G401 (cell line): ENCODE measurements at places on chromosomes 7 and 10. TPM values are rescaled to one million over a fixed set of nuclear protein-coding genes. Genes with fewer than 3 reads are reported as not detected.

DNA sequence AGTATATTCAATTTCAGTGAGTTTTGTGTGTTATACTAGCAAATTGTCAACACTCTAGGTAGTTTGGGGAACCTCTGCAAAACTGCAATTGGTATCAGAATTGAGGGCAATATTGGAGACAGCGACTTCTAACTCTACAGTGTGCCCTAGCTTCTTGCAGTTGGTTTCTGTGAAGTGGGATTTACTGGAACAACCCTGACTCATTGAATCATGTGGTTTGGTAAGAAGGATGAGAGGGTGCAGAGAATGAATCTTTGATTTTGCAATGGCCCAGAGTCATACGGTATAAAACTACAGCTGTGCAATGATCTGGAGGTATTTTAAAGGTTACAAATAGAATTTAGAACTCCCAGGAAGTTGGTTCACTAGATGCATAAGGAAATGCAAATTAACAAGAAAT, 129.1 kb upstream of the PPP1R3A start:
- DNase-seq, result no peak

DNA sequence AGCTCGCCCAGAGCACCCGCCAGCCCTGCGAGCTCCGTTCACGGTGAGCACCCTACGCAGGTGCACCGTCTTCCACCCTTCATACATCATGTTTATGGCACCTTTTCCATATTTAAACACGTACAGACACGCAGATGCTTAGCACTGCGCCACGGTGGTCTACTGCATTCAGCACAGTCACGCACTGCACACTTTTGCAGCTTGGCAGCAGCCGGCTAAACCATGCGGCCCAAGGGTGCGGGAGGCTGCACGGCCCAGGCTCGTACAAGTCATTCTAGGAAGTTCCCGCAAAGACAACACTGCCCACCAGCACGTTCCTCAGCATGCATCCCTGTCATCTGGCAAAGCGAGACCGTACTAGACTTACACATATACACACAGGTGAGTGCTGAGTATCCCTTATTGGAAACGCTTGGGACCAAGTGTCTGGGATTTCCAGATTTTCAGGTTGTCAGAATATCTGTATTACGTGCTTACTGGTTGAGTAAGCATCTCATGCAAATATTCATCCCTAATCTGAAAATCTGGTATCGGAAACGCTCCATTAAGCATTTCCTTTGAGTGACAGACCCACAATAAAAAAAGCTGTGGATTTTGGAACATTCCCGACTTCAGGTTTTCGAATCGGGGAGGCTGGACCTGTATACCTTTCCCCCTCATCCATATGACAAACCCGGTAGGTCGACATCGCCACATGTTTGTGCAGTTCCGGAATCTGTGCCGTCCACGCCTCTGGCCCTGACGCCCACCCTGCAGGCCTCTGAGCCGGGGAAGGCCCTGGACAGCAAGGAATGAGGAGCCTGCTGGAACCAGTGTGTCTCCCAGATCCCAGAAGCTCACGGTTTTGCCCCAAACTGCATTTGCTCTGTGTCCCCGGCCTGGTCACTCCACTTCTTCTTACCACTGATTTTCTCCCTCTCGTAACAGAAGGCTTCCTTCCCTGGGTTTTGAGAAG, 222.2 kb downstream of the ELFN1 start:
- DNase-seq, result no peak

DNA sequence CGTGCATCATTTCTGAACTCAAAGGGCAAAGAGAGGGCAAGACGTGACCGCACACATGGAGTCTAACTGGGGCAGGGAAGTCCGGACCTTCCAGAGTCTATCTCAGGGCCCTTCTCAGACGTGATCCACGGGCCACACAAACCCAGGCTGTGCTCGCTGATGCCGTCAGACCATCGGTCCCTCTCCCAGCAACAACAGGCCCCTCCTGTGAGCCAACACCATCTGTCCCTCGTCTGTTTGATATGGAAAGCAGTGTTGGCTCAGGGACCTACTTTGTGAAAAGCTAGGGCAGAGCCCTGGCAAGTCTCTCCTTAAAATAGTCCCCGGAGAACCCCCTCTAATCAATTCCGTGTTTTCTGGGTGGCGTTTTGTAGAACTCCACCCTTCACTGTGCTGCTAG, 208.8 kb downstream of the TCERG1L start:
- peak; percentile 89 for DNase-seq

GRCh38 chr10:98253499-98253898, 14.5 kb downstream of the LOXL4 start:
- peak; percentile 63 for DNase-seq

Gene CLDN3
- not detected in 2 replicates for total RNA-seq

DNA sequence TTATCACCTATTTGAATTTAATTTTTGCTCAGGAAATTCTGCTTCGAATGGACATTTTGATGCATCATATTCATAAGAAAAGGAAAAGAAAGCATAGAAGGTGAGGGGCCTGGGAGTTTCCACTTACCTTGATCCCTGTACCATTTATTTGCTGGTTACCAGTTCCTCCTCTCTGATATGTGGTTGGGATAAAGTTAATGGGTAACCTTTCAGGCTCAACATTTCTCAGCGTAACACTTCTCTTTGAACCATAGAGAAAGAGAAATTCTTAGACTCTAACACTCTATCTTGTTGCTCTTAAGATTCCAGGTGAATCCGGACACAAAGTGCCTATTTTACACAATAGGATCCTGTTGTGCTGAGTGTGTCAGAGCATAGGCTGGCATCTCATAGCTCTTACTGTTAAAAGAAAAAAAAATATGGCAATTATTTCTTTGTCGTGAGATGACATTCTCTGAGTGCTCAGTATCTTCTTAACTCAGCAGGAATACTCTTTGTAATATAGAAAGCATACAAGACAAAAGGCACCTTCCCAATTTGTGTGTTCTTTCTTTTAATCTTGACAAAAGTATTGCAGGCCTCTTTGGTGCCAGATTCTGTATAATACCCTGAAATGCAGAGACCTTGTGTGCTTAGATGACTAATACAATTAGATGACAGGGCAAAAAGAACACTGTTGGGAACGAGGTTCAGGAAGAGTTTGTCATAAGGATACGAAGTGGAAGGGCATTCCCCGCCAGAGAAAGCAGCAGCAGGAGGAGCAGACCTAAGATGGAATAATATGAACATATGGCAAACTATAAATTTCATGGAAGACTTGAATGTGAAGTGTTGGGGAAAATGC, 689.6 kb downstream of the NRG3 start:
- no peak for DNase-seq

GRCh38 chr7:15561835-15562234, at the start of gene AGMO:
TSS of gene AGMO (minus strand) at chr7:15562015.
- peak; percentile 20 for DNase-seq

Gene SSBP1
- total RNA-seq, result 315 and 348 TPM in 2 replicates

DNA sequence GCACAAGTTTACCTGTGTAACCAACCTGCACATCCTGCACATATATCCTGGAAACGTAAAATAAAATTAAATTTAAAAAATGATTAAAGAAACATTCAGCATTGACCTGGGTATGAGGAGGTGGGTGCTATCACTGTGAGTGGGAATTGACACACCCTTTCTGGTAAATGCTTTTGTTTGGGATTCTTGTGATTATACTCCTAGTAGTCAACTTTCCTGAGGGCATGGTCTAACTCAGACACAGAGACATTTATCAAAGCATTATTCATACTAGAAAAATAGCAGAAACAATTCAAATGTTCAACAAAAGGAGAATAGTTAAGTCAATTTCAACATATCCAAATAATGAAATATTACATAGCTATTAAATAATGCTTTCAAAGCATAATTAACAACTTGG, 44.2 kb downstream of the CNNM2 start:
- no peak for DNase-seq

GRCh38 chr7:41339913-41340676, 362.8 kb downstream of the INHBA start:
- no peak for DNase-seq

- DNase-seq, result no peak
Measured at GRCh38 chr10:113041841-113042750, 92.0 kb downstream of the TCF7L2 start.

- DNase-seq, result no peak
Measured at GRCh38 chr10:607545-608185, 81.8 kb downstream of the DIP2C start.

Gene LRRC61
- total RNA-seq, result 3.3 TPM in 1 of 2 replicates, not detected in the other

- no peak for DNase-seq
Measured at GRCh38 chr7:10536561-10536960, 437.1 kb upstream of the PHF14 start.

Gene FGL2
- total RNA-seq, result not detected in 2 replicates

- no peak for DNase-seq
Measured at GRCh38 chr7:70460562-70460961, 671.4 kb upstream of the GALNT17 start.

Gene NFE2L3
- total RNA-seq, result 211 and 236 TPM in 2 replicates

DNA sequence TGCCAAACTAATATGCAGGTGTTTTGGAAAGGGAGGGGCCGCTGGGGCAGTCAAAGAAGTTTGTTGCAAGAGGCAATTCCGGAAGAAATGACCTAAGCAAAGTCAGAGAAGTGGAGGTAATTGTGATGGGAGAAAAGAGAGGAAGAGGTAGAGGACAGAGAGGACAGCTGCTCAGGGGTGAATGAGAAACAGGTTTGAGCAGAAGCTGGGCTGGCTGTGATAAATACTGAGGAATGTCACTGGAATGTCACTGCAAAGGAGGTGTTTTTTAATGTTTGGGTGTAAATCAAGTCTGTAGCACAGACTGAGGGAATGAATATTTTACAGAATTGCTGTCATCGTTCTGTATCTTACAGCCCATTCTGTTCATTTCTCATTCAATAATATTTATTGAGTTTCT, 207.2 kb downstream of the DPP6 start:
- DNase-seq, result no peak

Gene PCGF6
- 22.6 and 37.2 TPM in 2 replicates for total RNA-seq

Gene FKBP14
- total RNA-seq, result 5.9 and 13.1 TPM in 2 replicates

GRCh38 chr7:77940647-77941046, 142.1 kb downstream of the PHTF2 start:
- DNase-seq, result peak; percentile 46
